ENCODE measurements at places on chromosomes 13 and 19.

- DNase-seq, result no peak
These were observed 16.7 kb downstream of the GSX1 start for GRCh38 chr13:27808851-27809550.

DNA sequence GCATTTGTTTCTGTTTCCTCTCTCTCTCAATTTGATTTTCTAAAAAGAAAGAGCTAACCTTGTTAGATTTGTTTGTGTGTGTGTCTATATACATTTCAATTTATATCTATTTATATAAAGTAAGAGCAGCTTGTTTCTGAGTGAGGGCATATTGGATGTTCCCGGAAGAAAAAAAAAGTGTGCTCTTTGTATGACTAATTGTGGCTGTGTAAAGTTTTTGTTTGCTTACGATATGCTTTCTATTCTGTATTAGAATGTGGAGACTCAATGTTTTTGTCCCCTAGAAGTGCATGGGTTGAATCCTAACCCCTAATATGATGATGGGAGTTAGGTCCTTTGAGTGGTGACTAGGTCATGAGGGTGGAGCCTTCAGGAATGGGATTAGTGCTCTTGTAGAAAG lies 66.6 kb upstream of the C1QTNF9B start:
- no peak for DNase-seq

DNA sequence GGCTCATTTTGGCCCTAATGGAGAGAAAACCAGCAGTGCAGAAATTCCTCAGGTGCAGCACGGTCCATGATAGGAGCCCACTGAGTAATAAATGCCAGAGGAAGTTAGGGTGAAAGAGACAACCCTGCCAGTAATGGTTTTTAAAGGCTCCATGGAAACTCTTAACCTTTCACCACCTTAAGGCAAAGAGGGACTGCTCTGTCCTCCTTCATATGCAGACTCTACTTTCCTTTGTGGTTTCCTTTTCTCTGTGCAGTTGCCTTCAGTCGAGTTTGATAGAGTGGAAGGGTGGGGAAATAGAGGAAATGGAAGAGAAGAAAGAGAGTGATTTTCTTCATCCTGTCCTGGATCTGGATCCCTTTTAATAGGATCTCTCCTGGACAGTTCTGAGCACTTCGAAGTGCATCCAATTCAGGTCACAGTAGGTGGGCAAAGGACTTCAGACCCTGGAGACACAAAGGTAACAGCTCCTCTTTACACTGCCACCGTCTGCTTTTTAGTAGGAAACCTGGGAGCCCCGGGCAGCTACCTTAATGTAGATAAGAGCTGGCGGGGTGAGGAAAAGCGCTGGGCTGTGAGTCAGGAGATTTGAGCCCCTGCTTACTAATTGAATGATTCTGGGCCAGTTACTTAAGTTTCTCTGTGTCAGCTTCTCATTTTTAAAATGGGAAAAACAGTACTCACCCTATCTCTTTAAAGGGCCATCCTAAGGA lies 294.8 kb downstream of the KCNRG start:
- no peak for DNase-seq

DNA sequence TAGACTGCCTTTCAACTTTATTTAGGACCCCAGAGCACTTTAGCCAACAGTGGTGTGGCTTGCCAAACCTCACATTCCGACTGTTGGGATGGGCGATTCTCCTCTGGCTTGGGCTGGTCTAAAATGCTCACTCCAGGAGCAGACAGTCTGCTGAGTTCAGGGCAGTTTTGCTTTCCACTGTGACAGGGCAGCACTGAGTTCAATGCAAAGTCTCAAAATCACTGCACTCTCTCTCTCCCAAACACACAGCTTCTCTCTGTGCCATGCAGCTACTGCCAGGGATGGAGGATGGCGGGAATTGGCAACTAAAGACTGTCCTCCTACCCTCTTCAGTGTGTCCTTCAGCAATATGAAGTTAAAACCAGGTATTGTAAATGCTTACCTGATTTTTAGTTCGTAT lies 13.2 kb downstream of the NAPSA start:
- DNase-seq, result no peak

DNA sequence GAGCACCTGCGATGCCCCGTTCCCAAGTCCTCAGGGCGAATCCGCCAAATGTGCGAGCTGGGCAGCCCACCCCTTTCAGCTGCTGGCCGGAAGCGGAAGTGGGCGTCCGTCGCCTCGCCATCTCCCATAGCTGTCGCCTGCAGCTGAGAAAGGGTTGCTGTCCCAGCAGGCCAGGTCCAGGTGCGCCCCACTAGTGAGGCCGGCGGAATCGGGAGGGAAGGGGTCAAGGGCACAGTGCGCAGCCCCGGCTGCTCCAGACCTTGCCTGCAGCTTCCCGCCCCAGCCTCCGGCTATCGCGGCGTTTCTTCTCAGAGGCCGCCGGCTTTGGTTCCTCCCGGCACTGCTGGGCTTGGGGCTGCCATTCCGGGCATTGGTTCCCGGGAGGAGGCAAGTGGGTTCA lies at the start of gene ZNF177:
Gene ZNF177 (plus strand): TSS at position 109 of the 400 bp plus-strand sequence. CDS start 15,299 bp downstream, outside the sequence.
- no peak for DNase-seq

DNA sequence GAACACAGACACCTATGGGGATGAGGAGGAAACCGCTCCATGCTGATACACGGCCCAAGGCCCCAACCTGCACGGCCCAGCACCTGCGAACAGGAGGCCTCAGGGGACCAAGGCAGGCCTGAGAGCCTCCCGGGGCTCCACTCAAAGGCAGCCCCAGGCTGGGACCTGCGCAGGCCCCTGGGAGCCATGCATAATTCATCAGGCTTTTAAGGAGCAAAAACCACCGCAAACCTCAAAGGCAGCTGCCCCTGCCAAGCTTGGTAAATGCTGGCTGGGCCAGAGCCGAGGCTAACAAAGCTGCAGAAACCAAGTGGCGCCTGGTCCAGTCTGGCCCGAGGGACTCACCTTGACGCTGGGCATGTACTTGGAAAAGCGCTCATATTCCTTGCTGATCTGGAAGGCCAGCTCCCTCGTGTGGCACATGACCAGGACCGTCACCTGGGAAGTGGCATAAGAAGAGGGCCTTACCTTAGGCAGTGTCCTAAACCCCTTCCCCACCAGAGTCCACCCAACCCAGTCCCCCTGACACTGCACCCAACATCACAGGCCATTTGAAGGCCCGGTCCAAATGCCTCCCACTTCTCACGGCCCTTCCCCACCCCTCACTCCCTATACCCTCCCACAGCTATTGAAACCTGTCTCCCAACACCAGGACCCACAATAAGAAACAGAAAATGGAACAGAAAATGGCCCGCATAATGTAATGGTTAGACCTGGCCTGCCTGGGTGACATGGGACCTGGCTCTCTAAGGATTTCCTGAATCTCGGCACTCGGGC lies 7.8 kb downstream of the DDX39A start:
- DNase-seq, result peak; percentile 83
